ENCODE measurements at places on chromosomes 1 and 21.
A peak's percentile ranks its signal among the peaks of the same experiment; 100 is the strongest.

GRCh38 chr1:192907545-192908243 lies 98.9 kb downstream of the RGS2 start:
- peak; percentile 70 for DNase-seq

GRCh38 chr1:228370941-228371740 lies 35.5 kb downstream of the TRIM11 start:
- DNase-seq: no peak

- peak; percentile 49 for DNase-seq
These were observed 58.9 kb upstream of the CTTNBP2NL start for GRCh38 chr1:112337028-112337531.

DNA sequence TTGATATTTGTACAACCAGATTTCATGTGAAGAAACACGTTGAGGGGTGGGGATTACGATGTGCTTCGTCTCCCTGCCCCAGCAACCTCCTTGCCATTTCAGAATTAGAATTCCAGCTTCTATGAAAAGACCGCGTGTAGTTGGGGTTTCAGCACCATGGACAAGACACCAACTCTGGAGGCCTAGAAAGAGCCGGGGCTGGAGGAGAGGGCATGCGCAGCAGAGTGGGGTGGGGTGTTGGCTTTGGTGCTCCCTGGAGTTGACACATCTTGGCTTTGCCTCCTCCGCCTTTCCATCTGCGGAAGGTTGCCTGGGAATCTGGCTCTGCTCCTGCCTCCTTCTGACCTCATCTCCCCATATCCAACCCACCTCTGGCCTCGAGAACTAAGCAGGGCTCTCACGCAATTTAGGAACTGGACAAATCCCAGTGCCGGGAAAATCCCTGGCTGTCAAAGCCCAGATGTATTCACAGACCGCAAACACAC lies 11.8 kb downstream of the HTR6 start:
- DNase-seq: peak; percentile 32

GRCh38 chr1:201827321-201828216 lies 1.4 kb upstream of the IPO9 start:
- DNase-seq: peak; percentile 23

DNA sequence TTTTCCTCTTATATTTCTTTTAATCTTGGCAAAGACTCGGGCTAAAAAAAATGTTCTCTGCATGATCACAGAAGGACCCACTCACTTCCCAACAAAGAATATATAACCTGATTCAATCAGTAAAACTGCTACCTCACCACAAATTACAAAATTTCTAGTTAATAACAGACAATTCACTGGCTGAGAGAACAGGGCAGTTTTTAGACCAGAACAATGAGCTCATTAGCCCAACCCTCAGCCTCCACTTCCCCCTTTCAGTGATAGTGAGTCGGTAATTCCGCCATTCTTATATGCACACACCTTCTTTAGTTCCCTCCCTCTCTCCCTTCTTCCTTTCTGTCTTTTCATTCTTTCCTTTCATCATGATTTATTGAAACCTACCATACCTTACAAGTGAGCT lies 8.9 kb downstream of the SIPA1L2 start:
- DNase-seq: no peak

- DNase-seq: no peak
These were observed 10.6 kb downstream of the RHBG start for GRCh38 chr1:156379420-156380165.

DNA sequence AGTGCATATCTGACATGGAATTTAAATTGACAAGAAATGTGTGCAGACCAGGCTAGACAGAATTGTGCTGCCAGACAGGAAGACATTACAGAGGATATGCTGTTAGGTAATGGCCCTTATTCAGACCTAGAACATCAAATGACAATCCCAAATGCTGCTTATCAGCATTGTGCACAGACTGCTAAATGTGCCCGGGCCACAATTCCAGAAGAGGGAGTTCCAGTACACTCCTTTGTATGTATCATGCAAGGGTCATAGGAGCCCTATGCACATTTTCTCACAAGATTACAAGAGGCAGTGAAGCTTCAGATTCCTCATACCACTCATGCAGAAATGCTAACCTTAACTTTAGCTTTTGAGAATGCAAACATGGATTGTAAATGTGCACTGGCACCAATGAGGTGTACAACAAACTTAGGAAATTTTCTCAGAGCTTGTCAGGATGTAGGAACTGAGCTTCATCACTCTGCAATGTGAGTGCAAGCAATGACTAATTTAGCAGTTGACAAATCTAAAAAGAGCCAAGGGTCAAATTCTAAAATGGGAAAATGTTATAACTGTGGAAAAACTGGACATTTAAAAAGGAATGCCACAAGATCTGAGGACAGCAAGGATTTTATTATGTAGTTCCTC lies 273.5 kb downstream of the COL11A1 start:
- no peak for DNase-seq

GRCh38 chr21:43012596-43012995 lies 38.2 kb downstream of the PKNOX1 start:
- DNase-seq: no peak

DNA sequence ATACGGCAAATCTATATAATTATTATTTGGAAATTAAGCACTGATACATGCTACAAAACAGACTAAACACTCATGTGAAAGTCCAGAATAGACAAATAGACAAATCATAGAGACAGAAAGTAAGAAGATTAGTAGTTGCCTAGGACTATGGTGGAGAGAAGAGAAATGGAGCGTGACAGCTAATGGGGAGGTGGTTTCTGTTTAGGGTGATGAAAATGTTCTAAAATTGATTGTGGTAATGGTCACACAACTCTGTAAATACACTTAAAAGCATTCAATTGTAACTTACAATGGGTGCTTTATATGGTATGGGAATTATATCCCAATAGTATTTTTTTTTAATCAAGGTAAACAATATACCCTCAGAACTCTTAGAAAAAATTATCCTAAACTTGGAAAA lies 20.4 kb upstream of the ITLN2 start:
- no peak for DNase-seq

GRCh38 chr1:214494706-214495105 lies 56.7 kb downstream of the PTPN14 start:
- no peak for DNase-seq
